Suppressor macrophage treated with lipopolysaccharide for 1 hour (primary cell): ENCODE measurements at places on chromosomes 7 and 10.
A peak's percentile ranks its signal among the peaks of the same experiment; 100 is the strongest.

DNA sequence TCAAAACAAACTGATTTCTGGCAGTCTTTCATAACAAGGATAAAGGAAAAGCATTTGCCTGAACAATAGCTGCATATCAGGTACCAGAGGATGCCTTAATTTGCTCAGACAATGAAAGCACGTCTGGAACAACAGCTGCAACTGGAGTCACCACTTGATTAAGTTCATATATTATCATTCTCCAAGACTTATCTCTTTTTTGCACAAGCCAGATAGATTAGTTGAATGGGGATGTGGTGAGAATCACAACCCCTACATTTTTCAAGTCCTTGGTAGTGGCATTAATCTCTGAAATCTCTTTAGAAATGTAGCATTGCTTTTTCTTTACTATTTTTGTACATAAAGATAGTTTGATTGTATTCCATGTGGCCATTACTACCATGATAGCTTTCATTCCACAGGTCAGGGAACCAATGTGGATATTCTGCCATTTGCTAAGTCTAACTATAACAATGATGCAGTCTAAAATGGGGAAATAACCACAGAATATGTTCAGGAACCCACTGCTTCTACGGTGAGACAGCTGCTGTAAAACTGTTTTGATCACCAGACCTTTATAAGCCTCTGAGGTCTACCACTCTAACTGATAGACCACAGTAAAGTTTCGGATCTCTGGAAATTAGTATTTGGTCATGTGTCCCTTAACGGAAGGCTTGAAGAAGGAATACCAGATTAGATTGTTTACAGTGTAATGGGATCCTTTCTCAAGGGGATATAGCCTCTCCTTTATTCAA, 1176.2 kb downstream of the DNAJB9 start:
- DNase-seq, result no peak

DNA sequence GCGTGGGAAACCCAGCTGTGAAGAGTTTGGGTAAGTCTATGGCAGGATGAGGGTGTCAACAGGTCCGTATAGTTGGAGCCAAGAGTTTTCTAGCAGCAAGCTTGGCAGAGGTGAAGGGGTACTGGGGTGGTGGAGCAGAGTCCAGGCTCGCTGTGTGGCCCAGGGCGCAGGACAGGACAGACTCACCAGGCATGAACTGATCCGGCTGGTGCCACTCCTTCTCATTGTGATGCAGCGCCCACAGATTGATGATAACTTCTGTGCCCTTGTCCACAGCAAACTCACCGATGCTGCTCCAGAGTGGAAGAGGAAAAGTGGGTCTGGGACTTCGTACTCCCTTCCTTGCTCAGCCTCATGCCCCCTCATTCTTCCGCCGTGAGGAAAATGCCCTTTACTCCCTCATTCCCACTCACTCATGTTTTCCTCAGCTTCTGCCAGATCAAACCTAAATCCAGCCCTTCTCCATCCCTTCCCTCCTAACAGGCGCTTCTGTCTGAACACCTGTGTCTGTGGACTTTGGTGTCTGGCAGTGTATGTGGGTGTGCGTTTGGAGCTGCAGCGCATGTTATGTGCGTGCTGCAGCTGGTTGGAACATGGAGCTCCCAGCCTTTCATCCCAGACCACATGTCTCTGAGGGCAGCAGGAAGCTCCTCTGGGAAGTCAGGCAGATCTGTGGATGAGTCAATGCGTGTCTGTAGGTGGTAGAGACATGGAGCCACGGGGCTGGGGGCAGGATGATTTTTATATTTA, 5.7 kb downstream of the CYP17A1 start:
- DNase-seq, result no peak

- no peak for DNase-seq
Measured at GRCh38 chr10:77524281-77524711, 113.3 kb downstream of the KCNMA1 start.

GRCh38 chr7:53656881-53657280, 621.4 kb downstream of the POM121L12 start:
- DNase-seq, result no peak

- peak; percentile 82 for DNase-seq
Measured at GRCh38 chr7:128933180-128933891, 4.4 kb upstream of the IRF5 start.

DNA sequence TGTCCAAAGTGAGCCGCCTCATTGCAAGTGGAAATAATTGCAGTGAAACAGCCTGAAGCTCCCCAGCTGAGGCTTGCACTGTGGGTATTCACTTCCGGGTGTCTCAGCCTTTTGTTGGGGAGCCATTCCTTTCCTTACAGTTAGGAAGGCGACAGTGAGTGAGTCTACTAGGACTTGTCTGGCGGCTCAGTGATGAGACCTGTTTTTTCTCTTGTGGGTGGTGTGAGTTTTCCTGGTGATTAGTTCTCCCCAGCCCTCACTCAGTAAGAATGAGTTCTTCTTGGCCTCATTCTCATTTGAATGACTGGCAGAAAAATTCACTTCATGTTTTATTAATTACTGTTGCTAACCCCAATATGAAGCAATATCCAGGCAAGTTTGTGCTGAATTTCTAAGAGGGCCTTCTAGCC, 2.6 kb downstream of the PGAM1 start:
- peak; percentile 71 for DNase-seq

- DNase-seq, result peak; percentile 90
Measured at GRCh38 chr10:119658274-119658673, 7.1 kb downstream of the BAG3 start.

- DNase-seq, result no peak
Measured at GRCh38 chr7:46285878-46286277, 364.8 kb upstream of the IGFBP3 start.

- peak; percentile 19 for DNase-seq
Measured at GRCh38 chr7:78924581-78924980, 528.9 kb downstream of the MAGI2 start.

DNA sequence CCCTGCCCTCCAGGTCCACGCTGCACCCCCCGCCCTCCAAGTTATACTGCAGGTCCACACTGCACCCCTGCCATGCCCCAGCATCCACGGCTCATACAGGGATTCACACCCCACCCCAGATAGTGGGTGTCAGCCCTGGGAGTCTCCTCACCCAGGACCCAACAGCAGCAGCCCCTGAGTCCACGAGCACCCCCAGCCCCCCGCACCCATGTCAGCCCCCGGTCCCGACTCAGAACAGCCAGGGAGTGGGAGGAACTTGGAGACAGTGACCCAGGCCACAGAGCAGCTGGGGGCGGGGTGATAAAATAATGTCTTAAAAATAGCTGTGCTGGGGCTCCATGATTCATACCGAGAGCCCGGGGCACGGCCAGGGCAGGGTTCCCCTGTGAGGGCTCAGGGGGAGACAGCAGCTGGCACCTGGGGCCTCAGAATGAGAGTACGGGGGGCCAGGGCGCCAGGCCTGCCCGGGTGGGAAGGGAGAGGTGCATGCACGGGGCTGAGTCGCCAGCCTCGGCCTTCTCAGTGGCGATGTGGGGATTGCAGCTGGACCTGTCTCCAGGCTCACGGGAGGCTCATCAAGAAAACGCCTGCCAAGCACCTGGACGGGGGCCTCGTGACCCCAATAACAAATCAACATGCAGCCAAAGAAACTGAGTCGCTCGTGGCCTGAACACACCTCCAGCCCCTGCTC, 29.8 kb downstream of the ADAP1 start:
- DNase-seq, result peak; percentile 85

DNA sequence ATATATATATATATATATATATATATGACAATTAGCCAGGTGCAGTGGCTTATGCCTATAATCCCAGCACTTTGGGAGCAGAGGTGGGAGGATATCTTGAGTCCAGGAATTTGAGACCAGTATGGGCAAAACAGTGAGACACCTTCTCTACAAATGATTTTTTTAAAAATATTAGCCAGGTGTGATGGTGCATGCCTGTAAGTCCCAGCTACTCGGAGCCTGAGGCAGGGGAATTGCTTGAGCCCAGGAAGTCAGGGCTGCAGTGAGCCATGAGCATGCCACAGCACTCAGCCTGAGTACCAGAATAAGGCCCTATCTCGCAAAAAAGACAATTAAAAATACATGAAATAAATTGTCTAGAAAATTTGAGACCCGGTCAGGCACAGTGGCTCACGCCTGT, 47.2 kb upstream of the MSRB2 start:
- no peak for DNase-seq

- peak; percentile 96 for DNase-seq
Measured at GRCh38 chr10:70832852-70833528, 17.2 kb downstream of the SGPL1 start.

DNA sequence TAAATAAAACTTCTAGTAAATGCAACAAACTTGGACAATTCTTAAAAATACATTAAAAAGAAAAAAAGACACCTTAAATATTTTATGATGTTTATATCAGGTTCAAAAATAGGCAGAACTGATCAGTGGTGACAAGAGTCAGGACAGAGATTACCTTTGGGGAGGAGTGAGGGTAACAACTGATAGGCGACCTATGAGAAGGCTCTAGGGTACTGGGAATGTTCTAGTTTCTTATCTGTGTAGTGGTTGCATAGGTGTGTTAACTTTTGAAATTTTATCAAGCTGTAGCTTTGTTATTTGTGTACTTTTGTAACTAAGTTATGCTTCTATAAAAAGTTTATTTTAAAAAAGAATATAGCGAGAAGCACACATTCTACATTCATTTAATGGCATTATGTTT, 75.1 kb upstream of the STRIP2 start:
- no peak for DNase-seq

- no peak for DNase-seq
Measured at GRCh38 chr10:29895456-29895855, 163.9 kb downstream of the JCAD start.

GRCh38 chr7:154627646-154628290, 375.2 kb downstream of the PAXIP1 start:
- DNase-seq, result no peak

- no peak for DNase-seq
Measured at GRCh38 chr7:86898171-86898570, 161.3 kb downstream of the ELAPOR2 start.

GRCh38 chr7:2971914-2972834, 71.5 kb downstream of the CARD11 start:
- no peak for DNase-seq

GRCh38 chr7:20561466-20561865, 54.0 kb upstream of the ABCB5 start:
- DNase-seq, result no peak

- DNase-seq, result no peak
Measured at GRCh38 chr7:102451371-102452054, 13.2 kb downstream of the ALKBH4 start.

DNA sequence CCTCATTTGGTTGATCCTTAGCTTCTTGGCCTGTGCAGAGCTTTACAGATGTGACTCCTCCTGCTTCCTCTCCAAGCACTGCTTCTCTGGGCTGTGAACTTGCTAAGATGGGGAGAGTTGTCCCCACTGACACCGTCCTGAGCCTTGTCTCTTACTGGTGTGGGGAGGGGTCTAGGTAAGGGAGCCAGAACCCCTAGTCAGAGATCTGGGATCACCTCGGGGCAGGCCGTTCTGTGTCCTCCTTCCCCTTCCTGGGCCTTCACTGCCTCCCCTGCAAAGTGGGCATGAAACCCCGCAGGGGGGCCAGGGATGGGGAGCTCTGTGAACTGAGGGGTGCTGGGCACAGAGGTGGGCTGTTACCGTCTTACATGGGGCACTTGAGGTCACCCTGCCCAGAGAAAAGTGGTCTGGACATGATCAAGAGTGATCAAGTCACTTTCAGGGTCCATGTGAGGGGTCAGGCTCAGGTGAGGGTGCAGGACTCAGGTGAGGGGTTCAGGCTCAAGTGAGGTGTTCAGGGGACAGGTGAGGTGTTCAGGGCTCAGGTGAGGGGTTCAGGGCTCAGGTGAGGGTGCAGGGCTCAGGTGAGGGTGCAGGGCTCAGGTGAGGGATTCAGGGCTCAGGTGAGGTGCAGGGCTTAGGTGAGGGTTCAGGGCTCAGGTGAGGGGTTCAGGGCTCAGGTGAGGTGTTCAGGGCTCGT, 86.2 kb downstream of the ADCY1 start:
- no peak for DNase-seq

- DNase-seq, result no peak
Measured at GRCh38 chr10:10794046-10794445, 223.6 kb upstream of the CELF2 start.
